ENCODE measurements at places on chromosomes 12 and 14.

- no peak for DNase-seq
Observed at GRCh38 chr14:106691601-106692291, 1165.4 kb downstream of the TMEM121 start.

- DNase-seq: no peak
Observed at GRCh38 chr12:101221301-101221700, 11.3 kb upstream of the SLC5A8 start.

DNA sequence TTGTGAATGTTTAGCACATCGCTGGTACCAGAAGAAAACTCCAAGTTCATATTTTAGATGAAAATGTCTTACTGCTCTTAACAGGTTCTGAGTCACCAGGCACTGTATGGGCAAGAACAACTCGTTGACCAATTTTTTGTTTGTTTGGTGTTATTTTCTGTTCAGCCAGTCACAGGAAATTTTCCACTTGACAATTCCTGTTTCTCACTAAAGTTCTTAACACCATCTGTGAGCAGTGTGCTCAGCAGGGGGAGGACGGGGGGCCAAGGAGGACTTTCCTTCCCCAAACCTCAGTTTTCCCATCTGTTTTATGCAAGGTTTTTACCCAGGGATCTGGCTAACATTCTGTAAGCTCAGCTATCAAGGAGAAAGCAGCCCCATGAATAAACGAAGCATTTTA is 3.0 kb downstream of the NUAK1 start:
- DNase-seq: no peak

GRCh38 chr14:68174446-68174845 is 354.9 kb downstream of the RAD51B start:
- DNase-seq: no peak

DNA sequence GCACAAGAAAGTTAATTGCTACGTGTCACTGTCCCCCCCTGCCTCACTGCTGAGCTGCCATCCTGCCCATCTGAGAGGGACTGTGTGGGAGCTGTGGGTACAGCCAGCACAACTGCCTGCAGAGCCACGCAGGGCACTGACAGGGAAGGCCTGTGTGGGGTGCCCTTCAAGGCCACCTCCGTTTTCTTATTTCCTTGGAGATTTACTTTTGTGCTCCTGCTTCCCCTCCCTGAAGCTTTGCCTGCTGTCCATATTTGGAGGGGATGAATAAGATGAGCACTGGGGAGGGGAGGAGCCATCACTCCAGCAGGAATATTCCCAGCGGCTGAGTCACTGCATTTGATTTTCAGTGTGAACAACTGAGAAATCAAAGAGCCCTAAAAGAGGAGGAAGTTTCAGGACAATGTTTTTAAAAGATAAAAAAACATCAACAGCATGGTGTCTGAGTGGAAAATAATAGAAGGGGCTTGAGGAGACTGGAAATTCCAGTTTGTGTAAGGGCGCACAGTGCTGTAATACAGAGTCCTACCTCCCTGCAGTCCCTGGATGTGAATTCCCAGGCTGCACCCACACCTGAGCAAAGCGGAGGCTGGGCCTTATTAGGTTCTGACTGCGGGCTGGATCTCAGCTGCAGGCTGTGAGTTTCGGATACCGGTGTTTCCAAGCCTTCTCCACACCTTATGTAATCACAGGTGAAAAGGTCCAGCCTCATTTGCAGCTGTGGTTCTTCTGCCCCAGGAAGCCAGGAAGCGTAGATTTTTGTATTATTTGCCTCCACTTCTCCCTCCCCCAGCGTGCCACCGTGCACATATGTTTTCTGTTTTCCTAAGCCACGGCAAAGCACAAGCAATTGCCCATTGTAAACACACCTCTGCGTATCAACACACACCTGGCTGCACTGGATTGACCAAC is 192.6 kb upstream of the BCL2L14 start:
- peak; percentile 55 for DNase-seq

DNA sequence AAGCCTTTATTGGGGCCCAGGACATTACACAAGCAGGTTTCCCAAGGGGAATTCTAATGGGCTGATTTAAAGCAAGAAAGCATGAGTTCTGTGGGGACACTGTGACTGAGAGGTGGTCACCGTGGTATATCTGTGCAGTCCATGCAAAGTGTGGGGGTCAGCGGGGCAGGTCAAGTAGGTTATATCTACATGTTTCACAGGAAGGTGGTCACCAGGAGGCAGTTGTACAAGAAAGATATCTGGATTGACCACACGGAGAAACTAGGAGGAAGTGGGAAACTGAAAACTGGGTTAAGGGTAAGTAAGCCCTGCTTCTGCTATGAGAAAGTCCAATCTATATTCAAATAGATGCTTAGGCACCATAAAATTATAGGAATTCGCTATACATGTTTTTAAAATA is 77.8 kb upstream of the CNOT2 start:
- DNase-seq: no peak

- no peak for DNase-seq
Observed at GRCh38 chr12:12281134-12281533, 14.3 kb upstream of the LRP6 start.

DNA sequence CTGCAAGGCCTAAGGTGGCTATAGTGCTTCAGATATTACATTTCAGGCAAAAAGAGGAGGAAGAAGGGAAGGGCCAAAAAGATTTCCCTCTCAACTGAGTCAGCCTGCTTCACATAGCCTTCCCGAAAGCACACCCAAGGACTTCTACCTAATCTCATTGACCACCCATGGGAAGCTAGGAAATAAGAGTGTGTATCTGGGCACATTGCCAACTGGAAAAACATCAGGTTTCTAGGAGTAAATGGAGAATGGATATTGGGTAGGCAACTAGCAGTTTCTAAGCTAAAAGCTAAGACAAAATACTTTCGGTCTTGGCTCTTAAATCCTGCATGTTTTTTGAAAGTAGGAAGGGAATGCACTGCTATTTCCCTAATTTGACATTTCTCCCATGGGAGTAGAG is 221.7 kb upstream of the GRIP1 start:
- DNase-seq: no peak

GRCh38 chr14:99569725-99570543 is 34.1 kb downstream of the CCDC85C start:
- no peak for DNase-seq

- DNase-seq: peak; percentile 55
Observed at GRCh38 chr12:53196486-53196885, 10.6 kb downstream of the ITGB7 start.

- peak; percentile 7 for DNase-seq
Observed at GRCh38 chr14:28709571-28710305, 56.8 kb upstream of the FOXG1 start.

GRCh38 chr12:23049180-23049579 is 424.2 kb downstream of the ETNK1 start:
- DNase-seq: no peak

DNA sequence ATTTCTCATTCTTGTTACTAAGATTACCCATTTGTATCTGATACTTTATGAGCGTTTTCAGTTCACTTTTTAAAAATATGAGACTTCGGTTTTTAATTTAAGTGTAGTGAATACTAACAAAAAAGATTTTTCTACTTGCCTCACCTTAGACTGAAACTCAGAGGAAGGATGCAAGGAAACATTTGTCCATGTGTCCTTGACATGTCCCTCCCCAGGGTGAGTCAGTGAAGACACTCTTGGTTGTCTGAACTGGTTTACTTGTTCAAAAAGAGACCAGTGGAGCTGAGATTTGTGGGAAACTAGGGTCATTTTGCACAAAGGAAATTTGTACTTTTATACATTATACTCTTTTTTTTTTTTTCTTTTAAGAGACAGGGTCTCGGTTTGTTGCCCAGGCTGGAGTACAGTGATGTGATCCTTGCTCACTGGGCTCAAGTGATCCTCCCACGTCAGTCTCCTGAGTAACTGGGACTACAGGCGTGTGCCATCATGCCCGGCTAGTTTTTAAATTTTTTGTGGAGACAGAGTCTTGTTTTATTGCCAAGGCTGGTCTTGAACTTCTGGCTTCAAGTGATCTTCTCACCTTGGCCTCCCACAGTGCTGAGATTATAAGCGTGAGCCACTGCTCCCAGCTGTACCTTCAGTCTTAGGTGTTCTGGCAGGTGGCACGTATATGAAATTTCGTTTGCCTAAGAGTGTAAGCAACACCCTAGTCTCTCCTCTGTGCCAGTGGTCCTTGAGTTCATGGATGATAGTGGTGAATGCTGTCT is 56.7 kb downstream of the PPFIBP1 start:
- no peak for DNase-seq
